Glutamatergic neuron (in vitro differentiated cells): ENCODE measurements at places on chromosomes 3 and 15. TPM values are rescaled to one million over a fixed set of nuclear protein-coding genes. Genes with fewer than 3 reads are reported as not detected.

VILL gene
- 3.2 TPM for total RNA-seq

GABRA5 gene
- 1.1 TPM for total RNA-seq

SEMA5B gene
- total RNA-seq, result 61.1 TPM

CTXN2 gene
- 0.22 TPM for total RNA-seq

LOXL1 gene
- 163 TPM for total RNA-seq

PCOLCE2 gene
- total RNA-seq, result 33.4 TPM

KLHL25 gene
- 45.1 TPM for total RNA-seq

FGF7 gene
- 0.07 TPM for total RNA-seq

LSAMP gene
- total RNA-seq, result 67.1 TPM

FSTL1 gene
- total RNA-seq, result 206 TPM

DNASE1L3 gene
- total RNA-seq, result 0.96 TPM

IMP3 gene
- 33.6 TPM for total RNA-seq

HGD gene
- not detected for total RNA-seq

ONECUT1 gene
- 48.9 TPM for total RNA-seq
